ENCODE measurements at places on chromosomes 3 and 15.

DNA sequence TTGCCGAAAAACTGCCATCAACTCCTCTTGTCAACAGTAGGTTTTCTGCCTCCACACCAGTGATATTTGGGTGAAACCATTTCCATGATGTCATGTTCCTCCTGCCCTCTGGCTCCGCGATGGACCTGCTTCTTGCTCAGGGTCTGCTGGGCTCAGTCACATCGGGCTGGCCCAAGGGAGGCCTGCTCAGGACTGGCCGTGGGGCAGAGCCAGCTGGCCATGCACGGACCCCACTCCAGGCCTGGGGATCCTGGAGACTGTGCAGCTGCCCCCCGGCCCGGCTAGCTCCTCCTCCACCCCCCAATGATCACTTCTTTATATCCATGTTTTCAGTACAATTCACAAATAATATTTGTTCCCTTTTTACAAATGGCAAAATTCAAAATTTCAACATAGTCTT is 270.3 kb upstream of the CCDC54 start:
- no peak for DNase-seq

DNA sequence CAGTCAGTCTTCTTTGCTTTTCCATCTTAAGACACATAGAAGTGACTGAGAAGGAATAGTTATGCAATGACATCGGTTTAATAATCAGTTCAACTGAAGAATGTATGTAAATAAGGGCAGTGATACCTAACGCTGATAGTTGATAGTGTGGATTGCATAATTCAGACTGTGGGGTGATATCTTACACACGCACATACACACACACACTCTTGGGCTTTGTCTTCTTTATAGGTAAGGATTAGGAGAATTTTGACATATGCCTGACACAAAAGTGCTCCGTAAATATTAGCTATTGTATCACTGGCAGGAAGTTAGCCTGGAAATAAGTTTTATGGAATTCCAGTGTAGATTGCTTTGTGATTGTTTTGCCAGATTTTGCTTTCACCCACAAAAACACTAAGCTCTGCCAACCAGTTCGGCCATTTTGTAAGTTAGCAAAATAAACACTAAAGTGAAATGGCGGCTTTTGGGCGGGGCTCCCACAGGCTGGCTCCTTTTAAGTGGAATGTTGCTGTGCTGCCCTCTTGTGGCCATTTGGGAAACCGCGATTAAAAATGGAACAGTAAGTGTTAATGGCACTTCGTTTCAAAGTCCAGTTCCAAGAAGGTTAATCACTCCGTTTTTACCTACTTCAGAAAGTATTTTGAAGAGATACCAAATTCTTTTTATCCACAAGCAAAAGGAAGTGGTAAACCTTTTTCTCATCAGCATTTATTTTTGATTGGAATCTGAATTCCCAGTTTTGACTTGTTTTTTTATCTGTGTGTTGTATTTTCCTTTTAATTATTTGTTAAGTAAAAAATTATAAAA is 17.7 kb downstream of the CHD2 start:
- DNase-seq = peak; percentile 96

GRCh38 chr3:130276203-130276803 is 69.2 kb upstream of the COL6A5 start:
- DNase-seq = no peak

DNA sequence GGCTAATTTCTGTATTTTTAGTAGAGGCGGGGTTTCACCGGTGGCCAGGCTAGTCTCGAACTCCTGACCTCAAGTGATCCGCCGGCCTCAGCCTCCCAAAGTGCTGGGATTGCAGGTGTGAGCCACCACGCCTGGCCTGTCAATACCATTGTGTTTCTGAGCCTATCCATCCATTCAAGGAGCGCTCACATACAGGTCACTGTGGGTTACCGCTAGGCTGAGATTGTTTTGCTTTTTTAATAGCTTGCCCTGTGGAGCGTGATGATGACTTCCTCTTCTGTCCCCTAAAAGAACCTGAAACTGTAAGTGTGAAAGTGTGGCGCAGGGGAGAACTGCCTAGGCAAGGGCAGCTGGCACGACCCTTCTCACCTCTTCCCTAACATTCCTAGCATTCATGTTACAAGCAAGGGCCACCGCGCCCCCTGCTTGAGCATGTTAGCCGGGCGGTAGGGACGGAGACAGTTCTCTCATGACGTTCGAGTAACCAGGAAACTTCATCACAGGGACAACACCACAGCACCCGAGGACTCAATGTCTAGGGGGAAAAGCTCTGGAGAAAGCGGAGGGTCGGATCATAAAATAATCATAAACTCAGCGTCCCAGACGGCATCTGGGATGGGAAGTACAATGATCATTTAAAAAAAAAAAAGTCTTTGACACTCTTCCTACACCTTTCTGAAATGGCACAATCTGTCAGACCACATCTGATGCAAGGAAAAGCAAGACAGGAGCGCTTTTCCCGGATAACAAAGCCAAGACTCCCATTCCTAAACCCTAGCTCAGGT is 790 bp downstream of the LAMP3 start:
- DNase-seq = no peak

DNA sequence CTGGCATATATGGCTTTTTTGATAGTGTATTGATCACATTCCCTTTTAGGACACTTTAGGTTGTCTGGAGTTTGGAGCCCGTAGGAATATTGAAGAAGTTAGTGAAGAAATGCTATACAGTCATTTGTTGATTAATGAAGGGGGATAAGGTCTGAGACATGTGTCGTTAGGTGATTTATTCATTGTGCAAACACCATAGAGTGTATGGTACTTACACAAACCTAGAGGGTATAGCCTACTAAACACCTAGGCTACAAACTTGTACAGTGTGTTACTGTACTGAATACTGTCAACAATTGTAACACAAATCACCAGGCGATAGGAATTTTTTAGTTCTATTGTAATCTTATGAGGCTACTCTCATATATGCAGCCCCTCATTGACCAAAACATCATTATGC is 3.3 kb downstream of the TPM1 start:
- no peak for DNase-seq

DNA sequence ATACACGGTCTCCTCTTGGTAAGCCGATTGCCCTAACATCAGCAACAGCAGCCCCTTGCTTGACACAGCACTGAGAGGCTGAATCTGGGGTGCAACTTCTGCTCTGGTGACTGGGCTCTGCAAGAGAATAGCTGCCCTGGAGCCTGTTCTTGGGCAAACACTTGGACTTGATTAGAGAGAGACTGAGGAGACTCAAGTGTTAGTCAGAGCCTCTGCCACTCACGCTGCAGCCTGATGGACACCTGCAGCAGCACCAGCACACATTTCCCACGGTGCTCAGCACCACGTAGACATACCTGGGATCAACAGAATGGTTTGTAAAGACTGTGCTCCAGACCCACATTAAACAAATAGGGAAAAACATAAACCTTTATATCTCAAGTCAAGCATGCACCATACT is 35.8 kb upstream of the UMPS start:
- no peak for DNase-seq

- no peak for DNase-seq
Measured at GRCh38 chr3:9111417-9111816, 138.0 kb downstream of the SRGAP3 start.

GRCh38 chr3:57275393-57275792 is 17.1 kb downstream of the ASB14 start:
- DNase-seq = no peak

- no peak for DNase-seq
Measured at GRCh38 chr3:13011573-13012220, 61.5 kb downstream of the IQSEC1 start.

GRCh38 chr3:141386126-141386488 is 17.8 kb downstream of the ZBTB38 start:
- DNase-seq = no peak

DNA sequence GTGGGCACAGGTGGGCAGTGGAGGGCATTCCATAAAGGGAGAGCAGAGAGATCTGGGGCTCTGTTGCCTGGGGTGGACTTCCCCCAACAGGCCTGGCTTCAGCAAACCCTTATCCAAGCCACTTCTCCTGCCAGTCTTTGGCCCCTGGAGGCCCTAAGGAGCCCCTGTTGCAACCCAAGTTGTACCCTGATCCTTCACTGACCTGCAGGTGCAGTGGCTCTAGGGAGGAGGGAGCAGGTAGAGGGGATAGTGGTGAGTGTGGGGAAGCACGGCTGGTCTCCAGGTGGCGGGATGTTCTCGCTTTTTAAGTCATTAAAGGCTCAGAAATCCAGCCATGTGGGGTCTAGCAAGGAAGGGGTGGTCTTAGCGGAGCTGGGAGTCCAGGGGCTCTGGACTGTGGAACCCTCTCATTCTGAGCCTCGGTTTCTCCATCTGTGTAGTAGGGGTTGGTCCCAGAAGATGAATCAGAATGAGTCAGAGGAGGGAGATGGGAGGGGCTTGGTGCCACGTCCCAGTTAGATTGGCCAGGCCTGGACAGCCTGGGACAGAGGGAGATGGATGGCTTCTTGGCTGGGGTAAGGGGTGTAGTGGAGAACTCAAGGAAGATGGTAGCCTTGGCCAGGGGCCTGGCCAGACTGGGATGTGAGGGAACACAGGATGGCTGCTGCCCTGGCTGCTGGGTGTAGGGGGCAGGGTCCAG is 2.6 kb downstream of the ZBTB47 start:
- DNase-seq = no peak

- no peak for DNase-seq
Measured at GRCh38 chr15:58583171-58583908, 151.5 kb downstream of the LIPC start.

DNA sequence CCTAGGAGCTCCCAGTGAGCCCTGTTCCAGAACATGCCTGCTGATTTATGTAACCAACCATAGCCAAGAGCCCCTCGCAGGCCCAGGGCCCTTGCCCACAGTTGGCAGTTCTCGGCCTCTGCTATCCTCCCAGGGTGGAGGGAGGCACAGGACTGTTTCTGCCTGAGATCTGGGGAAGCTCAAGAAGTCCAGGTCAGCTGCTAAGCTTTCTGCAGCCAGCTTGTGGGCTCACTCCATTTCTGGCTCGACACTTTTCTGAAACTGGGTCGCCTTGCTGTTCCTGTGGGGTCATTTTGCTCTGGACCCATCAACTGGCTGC is 72.5 kb upstream of the HERC1 start:
- DNase-seq = no peak

DNA sequence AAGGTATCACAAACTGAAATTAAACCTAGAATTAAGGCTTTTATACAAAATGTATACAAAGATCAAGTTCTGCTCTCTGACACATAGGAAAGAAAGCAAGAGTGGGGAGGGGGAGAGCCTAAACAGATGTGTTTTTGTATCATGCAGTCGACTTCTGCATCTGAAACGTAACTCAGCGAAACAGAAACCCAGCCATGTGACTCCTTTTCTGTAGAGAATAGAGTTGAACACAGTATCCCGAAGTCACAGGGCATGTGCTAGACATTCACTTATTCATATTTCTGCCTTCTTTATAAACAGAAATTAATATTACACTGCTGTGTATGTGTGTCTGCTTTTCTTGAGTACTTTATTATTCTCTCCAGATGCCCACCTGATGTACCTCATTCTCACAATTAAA is 121.0 kb downstream of the PDZRN3 start:
- no peak for DNase-seq

DNA sequence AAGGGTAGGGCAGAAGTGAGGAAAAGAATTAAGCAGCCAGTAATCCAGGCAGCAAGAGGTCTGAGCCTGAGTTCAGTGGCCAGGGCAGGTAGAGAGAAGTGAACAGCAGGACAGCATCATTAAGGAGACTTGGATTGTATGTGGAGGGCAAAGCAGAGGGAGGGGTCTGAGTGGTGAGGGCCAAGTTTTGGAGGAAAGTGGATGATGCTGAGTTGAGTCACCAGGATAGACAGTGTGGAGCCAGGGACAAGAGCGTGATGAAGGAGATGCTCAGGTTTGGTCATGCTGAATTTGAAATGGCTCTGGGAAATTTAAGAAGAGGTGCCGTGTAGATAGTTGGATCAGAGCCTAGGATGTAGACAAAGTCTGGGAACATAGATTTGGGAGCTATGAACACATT is 93.1 kb downstream of the ARHGEF26 start:
- DNase-seq = no peak

DNA sequence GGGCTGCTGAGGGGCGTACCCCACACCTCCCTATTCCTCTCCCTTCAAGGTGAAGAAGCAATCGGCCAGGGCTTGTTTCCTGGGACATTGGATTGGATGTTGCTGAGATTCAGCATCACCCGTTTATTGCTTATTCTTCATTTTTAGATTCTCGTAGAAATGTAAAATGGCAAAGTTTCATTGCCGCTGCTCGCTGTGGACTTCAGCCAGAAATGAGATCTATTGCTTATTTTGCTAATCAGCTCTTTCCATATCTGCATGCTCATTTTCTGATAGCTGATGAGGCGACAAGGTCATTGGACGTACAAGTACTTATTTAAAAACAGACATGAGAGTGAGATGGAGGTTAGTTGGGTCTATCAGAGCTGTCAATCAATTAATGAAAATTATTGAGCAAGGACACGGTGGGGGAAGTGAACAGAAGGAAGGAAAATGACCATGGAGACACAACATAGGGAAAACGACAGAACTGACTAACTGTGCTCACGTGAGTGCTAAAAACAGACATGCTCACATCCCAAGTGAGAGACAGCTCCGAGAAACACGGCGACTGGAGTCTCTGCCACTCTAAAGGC is 471.2 kb downstream of the NR2F2 start:
- DNase-seq = no peak

GRCh38 chr3:185292238-185292637 is 38.4 kb upstream of the EHHADH start:
- no peak for DNase-seq

DNA sequence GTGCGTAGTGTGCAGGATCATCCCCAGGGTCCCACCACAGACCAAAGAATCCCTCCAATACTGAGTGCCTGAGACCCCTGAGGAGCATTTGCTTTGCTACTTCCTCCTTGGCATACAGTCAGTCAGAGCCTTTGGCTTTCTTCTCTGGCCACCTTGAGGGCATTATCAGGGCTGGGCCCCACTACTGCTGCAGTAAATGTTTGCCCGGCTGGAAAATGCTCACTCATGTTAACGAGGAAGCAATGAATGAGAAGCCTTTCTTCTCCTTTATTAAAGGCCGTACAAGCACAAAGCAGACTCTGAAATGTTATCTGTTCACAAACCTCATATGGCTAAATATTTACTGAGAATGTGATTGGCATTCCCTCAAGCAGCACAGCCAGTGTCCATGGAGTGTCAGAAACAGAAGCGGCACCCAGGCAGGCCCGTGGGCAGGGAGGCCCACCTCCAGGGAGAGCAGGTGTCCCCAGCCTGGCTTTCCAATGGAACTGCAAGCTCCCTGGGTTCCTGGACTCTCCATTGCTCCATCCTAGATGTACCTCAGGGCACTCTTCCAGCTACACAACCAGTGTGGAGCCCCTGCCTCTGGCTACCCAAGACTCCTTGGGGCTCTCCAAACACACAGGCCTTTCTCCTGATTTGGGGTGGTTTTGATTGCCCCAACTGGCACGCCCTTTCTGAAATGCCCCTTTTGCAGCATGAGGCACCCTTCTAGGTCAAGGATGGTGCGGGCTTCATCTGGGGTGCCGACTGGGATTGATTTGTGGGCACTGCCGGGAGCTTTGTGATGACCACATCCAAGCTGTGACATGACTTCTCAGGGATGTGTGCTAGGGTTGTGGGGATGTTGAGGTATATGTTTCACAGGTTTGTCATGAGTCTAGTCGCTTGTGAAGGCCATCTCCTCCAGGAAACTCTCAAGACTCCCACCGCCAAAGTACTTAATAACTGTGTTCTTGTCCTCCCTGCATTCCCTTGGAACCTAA is 195.6 kb downstream of the FAM43A start:
- no peak for DNase-seq

- peak; percentile 42 for DNase-seq
Measured at GRCh38 chr15:43920815-43921214, 94.0 kb downstream of the WDR76 start.

Measured in NCI-H187 (cell line).